AG10803 (cell line): ENCODE measurements at places on chromosomes 12 and 14.
A peak's percentile ranks its signal among the peaks of the same experiment; 100 is the strongest.

- DNase-seq: no peak
Observed at GRCh38 chr12:3669594-3669993, 83.3 kb downstream of the CRACR2A start.

- DNase-seq: no peak
Observed at GRCh38 chr12:57236201-57236924, 6.9 kb downstream of the SHMT2 start.

- DNase-seq: peak; percentile 80
Observed at GRCh38 chr12:131912518-131913274, 16.4 kb upstream of the PUS1 start.

- DNase-seq: no peak
Observed at GRCh38 chr12:42410340-42410739, 84.4 kb downstream of the PPHLN1 start.

DNA sequence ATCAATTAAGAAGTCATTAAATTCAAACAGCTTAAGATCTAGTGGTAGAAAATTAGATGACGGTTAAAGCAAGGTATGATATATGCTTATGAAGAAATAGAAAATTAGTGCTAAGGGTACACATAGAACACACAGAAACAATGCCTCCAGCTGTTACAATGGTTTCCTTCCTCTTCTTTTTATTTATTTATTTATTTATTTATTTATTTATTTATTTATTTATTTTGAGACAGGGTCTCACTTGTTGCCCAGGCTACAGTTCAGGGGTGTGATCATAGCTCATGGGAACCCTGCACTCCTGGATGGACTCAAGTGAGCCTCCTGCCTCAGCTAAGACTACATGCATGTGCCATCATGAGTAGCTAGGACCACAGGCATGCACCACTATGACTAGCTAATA lies 34.9 kb upstream of the PTPRR start:
- DNase-seq: no peak

- DNase-seq: peak; percentile 58
Observed at GRCh38 chr12:31524791-31525495, 66.0 kb downstream of the DENND5B start.

DNA sequence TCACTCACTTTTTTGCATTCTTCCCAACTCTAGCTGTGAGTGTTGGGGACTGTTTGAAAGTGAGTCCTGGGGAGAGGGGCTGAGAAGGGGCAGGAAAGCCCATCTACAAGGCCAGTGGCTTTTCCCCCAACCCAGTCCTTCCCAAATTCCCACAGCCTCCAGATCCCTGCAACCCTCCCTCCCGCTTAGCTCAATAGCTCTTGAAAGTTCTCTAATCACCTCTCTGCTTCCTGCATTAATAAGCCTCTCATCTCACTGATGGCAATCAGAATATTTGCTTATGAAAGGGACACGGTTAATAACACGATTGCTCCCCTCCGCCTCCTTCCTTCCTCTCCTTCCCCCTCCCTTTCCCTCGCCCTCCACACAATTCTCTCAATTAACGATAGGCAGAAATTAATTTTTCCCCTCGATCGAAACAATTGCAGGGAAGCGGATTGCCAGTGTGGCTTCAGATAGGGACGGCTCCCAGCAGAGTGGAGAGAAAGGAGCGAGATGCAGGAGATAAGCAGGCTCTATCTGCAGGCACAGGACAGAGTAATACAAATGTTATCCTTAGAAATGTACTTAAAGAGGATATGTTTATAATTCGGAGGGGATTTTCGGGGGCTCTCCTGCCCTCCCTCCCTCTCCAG lies 15.1 kb upstream of the GPATCH2L start:
- no peak for DNase-seq

DNA sequence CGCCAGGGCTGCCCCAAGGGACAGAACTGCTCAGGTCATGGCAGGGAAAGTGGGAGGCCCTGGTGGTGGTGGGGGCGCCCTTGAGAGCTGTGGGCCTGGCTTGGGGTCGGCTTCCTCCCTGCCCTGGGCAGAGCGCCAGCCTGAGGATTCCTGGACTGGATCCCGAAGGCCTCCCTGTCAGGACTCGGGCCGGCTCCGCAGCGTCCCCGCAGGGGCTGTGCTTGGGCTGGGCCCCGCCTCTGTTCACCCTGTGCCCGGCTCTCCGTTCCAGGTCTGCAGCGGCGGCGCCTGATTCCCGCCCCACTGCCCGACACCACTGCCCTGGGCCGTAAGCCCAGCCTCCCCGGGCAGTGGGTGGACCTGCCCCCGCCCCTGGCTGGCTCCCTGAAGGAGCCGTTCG lies 39.9 kb downstream of the KIF26A start:
- no peak for DNase-seq

- no peak for DNase-seq
Observed at GRCh38 chr14:25570483-25570882, 520.5 kb upstream of the STXBP6 start.

GRCh38 chr12:42484996-42485395 lies 104.5 kb downstream of the PRICKLE1 start:
- DNase-seq: no peak

- no peak for DNase-seq
Observed at GRCh38 chr12:130987151-130987931, 33.6 kb downstream of the ADGRD1 start.

DNA sequence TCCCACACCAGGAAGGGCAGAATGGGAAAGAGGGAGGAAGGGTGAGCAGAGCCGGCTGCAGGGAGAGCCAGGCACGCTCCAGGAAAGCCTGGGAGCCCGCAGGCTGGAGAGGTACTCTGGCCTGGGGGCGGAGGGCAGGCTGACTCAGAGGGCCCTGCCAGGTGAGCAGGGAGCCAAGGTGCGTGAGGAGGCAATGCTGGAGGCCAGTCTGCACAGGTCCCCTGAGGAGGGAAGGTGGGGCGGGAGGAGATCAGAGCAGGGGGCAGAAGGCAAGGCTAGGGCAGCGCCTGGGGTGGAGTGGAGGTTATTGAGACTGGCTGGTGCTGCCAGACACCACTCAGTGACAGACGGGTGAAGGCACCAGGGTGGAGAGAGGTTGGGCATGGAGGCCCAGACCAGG lies 385.0 kb downstream of the BCL11B start:
- DNase-seq: no peak

DNA sequence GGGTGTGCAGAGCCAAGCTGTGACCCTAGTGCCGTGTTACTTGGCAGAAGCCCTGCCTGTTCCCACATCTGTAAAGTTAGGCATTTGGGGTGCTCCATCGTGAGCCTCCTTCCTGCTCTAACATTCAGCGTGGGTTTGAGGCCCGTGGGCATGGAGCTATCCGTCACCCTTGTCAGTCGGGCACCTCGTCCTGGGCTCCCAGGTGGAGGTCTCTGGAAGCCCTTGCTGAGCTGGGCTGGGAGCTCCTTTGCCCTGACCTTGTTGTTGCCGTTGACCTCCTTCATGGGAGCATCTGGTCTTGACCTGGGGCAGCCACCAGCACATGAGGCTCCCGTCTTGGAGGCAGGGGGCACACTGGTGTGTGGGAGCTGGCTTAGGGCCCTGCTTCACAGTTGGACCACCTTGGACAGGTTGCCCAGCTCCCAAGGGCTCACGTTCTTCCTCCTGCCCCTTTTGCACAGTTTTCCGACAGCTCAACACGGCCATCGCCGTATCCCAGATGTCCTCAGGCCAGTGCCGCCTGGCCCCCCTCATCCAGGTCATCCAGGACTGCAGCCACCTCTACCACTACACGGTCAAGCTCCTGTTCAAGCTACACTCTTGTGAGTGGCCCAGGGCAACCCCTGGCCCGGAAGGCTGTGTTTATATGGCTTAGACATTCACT lies 18.5 kb downstream of the HIP1R start:
- no peak for DNase-seq

DNA sequence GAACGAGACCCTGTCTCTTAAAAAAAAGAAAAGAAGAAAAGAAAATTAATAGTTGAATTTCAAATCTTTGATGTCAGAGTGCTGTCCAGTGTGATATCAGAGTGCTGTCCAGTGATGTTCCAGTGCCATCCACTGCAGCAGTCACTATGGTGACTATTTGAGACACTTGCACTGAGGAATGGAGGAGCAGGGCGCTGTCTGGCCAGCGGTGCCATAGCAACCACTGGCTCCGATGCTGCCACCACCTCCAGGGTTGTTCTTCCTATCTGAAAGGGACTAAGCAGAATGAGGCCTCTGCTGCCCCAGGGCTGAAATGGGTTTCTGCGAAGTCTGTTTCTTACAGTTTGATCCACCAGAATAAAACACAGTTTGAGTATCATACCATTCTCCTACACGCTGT lies 272.9 kb downstream of the NUAK1 start:
- DNase-seq: no peak

- DNase-seq: no peak
Observed at GRCh38 chr14:78197051-78197450, 26.9 kb downstream of the NRXN3 start.

- DNase-seq: peak; percentile 100
Observed at GRCh38 chr14:61562321-61563161, 132.8 kb upstream of the HIF1A start.

DNA sequence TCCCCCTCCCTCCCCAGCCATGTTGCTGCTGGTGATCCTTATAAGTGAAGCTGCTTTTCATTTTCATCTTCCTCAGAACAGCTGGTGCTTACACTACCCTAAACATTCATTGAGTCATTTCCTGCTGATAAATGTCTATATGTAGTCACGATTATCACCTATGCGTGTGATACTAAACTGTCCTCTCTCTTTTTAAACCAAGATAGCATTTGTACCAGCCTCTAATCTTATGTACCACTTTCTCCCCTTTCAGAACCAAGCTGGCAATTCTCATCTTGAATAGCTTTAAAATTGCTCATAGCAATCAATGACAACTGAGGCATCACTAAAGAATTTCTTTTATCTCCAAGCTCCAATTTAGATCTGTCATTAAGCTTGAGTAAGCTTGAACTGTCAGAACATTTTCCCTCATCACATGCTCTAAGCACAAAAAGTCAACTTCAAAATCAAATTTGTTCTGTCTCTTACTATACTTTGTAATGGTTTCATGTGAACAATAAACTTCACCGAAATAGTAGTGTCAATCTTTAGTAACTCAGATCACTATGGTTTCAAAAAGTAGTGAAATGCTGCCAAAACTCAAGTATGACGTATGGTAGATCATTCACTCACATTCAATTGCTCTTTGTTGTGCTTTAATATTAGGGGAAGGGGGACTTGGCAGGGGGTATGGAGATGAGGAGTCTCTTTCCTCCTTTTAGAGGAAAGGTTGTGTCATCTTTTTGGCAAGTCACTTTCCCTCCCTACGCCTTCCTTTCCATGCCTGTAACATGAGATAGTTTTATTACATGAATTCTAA lies 178.1 kb upstream of the NOVA1 start:
- DNase-seq: peak; percentile 36

GRCh38 chr12:97960741-97961608 lies 498.4 kb downstream of the RMST start:
- DNase-seq: peak; percentile 7

GRCh38 chr14:93239869-93240677 lies 33.0 kb downstream of the UBR7 start:
- peak; percentile 31 for DNase-seq

- no peak for DNase-seq
Observed at GRCh38 chr12:69324797-69325466, 23.2 kb upstream of the LYZ start.

DNA sequence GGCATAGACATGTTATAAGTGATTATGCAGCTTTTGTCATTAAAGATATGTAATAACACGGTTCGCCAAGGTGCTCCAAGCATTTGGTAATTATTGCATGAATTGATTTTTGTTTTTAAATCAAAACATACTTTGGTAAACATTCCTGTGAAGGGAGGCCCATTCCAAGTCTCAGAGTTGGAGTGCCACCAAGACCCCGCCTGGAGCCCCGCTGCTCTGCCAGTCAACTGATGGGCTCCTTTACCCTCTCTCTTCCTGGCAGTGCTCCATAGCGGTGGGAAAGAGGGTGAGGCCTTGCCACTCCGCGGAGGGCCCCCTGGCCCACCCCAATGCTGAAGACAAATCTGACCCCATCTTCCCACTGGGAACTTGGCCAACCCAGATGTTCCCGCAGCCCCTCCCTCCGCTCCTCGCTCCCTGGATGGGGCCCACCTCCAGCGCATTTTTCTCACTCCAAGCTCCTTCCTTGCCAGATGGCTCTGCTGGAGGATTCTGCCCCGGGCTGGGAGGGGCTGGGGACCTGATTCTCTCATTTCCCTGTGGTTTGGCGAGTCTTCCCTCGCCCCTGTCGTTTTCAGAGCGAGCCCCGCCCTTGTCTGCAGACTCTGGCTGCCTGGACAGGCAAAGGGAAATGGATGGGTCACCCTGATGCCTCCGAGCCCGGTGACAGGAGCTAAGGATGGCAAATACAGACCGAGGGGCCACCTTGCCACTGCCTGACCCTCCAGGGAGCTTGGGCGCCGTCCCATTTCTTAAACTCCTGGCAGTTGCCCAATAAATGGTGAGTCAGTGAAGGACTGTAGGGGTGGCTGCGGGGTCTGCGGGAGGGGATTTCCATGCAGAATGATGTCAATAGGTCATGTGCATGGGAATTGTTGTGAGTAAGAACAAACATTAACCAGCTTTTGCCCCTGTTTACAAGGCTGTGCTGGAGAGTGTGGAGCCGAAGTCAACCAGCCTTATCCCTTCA lies 9.2 kb upstream of the PAPLN start:
- DNase-seq: peak; percentile 79

GRCh38 chr14:54758041-54758440 lies 144.6 kb downstream of the GCH1 start:
- no peak for DNase-seq

- DNase-seq: peak; percentile 49
Observed at GRCh38 chr14:35534873-35535482, 1.0 kb downstream of the INSM2 start.

GRCh38 chr12:109433618-109434017 lies 43.5 kb downstream of the KCTD10 start:
- DNase-seq: no peak

GRCh38 chr14:102826161-102826560 lies 48.9 kb downstream of the TRAF3 start:
- no peak for DNase-seq

DNA sequence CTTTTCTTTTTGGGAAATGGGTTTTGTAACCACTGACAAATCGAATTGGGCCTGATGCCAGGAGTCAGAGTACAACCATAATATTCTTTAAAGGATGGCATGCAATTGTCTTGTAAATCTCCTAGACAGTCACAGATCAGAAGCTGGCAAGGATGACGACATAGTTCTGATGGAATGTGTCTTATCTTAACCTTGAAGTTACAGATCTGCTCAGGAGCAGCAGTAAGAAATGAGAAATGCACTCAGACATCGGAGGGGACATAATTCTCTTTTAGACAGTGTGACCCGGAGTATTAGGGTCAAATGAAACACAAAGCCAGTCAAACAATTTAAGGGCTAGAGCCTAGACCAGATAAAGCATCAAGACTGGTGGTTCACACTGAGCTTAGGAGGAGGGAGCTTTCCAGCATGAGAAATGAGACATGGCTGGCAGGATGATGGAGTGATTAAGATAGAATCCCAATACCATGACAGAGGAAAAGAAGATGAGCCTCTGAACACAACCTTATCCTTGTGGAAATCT lies 17.5 kb downstream of the CBX5 start:
- DNase-seq: peak; percentile 58
